GM20000 (cell line): ENCODE measurements at places on chromosomes 12 and 14.

DNA sequence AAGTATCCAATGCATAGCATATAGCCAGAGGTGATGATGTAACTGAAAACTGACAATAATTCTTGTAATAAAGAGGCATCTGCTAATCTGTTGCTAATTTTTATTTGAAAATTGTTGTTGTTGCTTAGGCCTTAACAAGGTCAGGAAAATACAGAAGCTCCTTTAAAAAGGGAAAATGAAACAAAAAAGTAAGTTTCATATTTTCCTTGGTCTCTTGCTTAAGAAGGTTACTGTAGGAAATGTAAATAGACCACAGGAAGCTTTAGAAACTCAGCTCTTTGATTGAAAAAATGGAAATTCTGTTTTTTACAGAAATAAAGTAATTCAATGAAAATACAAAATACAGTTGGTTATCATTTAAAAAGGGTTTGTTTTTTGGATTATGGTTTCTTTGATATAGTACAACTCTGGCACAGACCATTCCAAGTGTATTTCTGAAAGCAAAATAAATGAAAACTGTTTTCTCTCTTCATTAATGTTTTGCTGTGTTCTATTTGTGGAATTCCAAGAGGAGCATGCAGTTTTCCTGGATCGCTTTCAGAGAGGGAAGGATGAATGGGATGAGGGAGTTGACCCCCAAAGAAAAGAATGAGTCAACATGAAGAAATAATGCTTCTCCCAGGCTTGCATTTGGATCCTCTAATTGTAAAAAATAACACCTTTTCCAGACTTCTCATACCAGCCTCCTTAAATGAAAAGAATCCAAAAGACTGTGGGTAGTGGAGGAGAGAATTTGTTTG is 398.0 kb upstream of the FAR2 start:
- no peak for DNase-seq

DNA sequence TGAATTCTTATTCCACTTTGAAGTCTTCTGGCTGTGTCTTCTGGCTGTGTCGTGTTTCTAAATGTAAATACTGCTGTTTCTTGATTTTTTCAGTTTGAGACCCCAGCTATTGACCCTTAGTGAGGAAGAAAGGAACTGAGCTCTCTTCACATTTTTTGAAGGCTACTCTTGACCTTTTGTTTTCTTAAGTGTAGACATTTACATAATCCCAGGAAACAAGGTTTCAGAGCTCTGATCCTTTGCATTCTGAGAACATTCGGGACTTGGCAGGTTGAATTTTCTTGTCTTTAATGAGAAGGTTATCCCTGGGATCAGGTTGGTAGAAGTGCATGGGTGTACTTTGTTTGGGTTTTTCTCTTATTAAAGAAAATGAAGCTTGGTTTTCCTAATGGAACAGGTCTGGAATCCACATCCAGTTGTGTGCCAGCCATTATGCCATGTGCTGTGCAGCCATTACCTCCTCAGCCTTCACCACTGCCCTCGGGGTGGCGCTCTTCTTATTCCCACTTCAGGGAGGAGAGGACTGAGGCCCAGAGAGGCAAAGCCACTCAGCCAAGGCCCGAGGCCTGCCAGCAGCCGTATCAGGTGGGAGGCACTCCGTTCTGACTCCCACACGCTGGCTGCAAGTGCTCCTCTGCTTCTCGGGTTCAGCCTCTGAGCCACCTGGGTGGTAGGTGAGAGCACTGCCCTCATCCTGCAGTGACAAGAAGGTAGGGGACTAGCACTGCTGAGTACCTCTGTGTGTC is 120.9 kb downstream of the BEGAIN start:
- no peak for DNase-seq

GRCh38 chr12:85367936-85368335 is 87.9 kb downstream of the ALX1 start:
- DNase-seq = no peak

DNA sequence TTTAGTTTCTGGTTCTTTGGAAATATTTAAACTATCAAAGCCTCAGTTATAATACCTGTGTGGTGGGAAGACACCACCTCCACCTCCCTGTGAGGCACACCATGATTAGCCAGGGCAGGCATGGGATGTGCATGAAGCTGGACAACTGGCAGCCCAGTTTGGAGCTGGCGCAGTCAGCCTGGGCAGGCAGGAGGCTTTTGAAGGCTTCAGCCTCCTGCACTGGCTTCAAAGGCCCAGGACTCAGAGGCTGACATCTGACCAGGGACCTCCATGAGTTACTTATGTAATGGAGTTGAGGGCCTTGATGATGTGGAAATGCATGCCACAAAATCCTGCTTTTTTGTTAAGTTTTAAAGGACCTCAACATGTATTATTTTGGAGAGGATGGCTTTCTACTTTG is 30.3 kb downstream of the C14orf132 start:
- DNase-seq = no peak

GRCh38 chr14:87148655-87149054 is 844.3 kb downstream of the GALC start:
- no peak for DNase-seq

GRCh38 chr12:38761636-38762342 is 143.6 kb downstream of the CPNE8 start:
- no peak for DNase-seq

DNA sequence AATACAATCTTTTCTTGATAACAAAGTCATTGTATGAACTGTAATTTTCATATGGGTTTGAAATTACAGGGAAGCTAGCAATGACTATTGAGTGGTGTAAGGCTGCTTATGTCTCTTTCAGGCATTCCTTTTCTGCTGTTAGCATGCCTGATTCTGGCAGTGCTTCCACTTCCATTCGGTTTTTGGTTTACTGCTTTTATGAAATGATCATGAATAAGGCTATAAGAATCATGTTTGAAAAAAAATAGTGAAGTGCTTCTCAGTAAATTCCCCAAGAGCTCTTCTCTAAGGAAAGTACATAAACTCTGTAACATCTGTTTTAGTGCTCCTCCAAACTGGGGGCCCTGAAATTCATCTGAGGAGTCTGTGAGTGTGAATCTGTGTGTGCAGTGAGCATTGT is 434.0 kb upstream of the RGS6 start:
- no peak for DNase-seq

DNA sequence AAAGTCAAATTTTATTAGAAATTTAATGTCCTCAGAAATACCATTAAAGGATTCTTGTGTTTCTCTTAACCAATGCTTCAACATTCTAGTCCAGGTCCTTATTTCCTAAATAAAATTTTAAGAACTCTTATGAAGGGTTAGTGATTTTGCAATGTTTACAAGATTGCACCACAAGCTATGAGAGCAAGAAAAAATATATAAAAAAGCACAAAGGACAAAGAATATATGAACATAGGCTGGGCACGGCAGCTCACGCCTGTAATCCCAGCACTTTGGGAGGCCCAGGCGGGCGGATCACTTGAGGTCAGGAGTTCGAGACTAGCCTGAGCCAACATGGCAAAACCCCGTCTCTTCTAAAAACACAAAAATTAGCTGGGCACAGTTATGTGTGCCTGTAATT is 7.7 kb downstream of the RACGAP1 start:
- DNase-seq = no peak

DNA sequence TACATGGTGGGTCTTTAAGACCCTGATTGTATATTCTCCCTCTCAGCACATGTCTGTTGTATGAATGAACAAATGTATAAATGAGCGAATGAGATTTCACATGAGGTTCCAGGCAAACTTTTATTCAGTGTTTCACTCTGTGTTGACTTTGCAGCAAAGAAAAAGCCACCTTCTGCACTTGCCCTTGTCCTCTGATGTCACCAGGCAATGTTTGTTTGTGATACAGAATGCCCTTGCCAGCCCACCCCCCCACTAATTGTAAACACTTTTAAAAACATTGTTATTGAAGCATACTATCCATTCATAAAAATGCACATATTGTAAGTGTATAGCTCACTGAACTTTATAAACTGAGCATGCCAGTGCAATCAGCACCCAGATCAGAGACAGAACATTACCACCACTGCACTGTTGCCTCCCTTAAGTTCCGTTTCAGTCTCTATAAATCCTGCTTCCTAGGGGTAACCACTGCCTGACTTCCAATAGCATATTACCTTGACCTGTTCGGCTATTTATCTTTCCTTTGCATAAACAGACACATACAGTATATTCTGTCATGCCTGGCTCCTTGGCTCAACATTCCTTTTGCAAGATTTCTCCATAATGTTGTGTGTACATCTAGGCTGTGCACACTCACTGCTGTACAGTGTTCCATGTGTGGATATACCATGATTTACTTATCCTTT is 11.3 kb upstream of the LTA4H start:
- no peak for DNase-seq

DNA sequence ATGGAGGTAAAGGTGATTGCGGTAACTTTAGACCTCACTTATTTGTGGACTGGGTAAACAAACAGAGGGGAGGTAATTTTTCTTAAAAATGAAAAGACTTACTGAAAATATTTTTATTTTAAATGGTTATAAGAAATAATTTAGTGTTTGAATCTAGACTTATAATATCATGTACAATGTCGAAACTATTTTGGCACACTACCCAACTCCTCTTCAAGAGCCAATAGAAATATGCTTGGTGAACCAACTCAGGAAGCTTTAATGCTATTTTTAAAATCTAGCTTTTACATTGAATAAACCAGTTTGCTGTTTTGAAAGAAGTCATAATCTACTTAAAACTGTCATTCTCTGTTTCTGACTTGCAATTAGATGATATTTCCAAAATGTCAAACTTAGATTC is 175.8 kb upstream of the NPAS3 start:
- no peak for DNase-seq

- DNase-seq = no peak
Measured at GRCh38 chr12:79487386-79488110, 203.2 kb downstream of the PAWR start.

DNA sequence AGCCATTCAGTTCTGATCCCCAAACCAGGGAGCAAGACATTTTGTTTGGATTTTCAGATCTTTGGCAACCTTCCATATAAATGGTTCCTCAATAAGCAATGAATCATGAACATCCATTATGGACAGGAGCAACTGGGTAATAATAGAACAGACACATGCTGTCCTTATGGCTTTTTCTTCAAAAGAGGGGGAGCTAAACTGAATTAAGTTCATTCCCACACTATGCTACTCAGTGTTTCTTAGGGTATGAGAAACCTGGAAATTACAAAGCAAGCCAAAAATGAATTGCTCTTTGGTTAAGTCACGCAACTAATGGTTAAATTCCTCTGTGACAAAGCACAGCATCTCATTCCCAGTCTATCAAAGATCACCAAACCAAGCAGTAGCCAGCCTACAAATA is 51.0 kb downstream of the PTGER2 start:
- DNase-seq = no peak

DNA sequence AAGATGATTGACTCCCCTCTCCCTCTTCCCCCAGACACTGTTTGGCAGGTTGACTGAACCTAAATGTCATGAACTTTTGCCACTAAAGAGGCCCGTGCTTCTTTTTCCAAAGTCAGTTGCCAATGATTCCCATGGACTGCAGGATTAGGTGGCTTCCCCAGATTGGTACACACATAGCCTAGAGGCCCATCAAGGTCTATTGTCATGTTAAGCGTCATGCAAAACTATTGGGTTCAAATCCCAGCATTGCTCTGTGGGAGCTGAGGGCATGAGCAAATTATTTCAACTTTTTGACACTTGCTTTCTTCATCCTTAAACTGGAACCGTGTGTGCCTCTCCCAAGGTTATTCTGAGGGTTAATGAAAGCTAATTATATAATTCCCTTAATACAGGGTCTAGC is 430.2 kb upstream of the TBX3 start:
- DNase-seq = no peak

GRCh38 chr14:20750194-20750593 is 4.5 kb downstream of the EDDM3A start:
- DNase-seq = no peak

GRCh38 chr12:22332202-22332601 is 2.3 kb downstream of the ST8SIA1 start:
- no peak for DNase-seq

DNA sequence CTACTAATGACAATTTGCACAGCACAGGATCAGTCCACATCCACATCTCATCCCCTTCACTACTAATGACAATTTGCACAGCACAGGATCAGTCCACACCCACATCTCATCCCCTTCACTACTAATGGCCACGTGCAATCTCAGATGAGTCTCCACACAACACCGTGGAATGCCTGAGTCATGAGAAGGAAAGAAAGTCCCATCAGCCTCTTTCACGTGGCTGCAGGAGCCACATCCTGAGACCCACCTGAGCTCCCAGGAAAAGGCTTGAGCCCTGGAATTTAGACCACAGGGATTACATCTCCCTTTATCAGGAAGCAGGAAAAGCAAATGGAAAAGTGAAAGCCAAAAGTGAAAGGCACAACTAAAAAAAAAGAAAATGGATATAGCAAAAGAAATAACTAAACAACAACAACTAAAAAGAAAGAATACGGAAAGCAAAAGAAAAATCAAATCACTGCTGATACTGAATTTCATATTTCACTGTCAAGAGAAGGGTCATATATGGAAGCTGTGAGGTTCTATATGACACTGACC is 1300.5 kb downstream of the TMEM121 start:
- no peak for DNase-seq

DNA sequence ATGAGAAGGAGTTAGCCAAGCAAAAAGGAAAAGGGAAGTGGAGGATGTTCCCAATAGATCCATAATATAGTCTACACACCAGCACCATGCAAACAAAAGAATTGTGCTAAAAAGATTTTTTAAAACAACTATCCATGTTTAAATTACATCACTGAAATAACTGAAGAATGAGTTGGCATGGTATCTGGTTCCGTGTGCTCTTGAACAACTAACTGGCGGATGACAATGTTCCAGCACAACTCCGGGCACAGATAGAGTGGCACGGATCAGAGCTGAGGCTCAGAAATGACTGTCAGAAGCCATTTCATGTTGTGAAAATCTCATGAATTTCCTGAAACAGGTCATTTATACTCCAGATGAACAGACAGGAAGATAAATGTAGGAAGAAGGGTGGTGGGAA is 153.1 kb downstream of the HMGA2 start:
- DNase-seq = no peak

GRCh38 chr12:113230315-113231234 is 9.3 kb downstream of the TPCN1 start:
- DNase-seq = no peak

DNA sequence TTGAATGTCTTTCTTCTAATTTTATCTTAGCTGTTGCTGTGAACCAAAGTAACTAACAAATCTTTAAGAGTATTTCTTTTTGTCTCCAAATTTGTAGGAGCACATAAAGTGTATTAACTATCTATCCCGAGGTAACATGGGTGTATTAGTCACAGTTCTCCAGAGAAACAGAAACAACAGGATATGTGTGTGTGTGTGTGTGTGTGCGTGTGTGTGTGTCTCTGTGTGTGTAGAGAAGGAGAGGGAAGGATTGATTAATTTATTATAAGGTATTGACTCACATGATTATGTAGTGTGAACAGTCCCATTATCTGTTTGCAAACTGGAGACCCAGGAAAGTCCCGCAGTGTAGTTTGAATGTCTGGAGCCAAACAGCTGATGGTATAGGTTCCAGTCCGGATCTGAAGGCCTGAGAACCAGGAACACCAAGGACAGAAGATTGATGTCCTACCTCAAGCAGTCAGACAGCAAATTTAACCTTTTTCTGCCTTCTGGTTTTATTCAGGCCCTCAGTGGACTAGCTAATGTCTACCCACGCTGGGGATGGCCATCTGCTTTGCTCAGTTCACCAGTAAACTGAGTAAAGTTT is 14.4 kb downstream of the G2E3 start:
- DNase-seq = no peak

- no peak for DNase-seq
Measured at GRCh38 chr14:47012533-47013280, 361.1 kb upstream of the RPL10L start.
